Left lobe of liver (tissue), 2 donors: ENCODE measurements at places on chromosomes 6 and 20.

- no peak for DNase-seq
Observed at GRCh38 chr6:53440336-53440945, 91.7 kb upstream of the ELOVL5 start.

GRCh38 chr6:3918469-3918868 lies 69.3 kb downstream of the FAM50B start:
- DNase-seq = no peak

DNA sequence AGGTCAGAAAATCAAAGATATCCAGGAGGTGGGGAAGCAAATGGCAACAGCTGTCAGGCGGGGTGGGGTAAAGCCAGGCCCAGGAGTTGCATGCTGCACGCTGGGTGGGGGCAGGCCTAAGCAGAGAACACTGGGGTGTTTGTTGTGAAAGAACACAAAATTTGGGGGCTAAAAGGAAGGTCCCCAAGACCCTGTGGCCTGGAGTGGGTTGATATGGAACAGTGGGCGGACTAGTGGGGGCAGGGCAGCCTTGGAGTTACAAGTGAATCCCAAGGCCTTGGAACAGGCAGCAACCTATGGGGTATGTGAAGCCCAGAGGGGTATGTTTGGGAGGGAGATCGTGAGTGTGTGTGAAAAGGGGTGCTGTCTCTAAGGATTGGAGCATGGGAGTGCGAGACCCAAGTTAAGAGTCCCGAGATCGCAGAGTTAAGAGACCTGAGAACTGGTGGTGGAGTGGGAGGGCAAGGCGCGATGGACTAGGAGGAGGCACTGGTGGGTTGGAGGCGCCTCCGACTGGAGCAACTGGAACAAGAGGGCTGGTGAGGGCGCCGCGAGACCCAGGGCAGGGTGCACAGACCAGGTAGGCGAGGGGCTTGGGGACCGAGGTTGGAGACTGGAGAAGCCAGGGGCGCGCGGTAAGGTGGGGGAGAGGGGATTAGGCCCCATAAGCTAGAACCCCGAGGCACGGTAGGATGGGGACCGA lies 658 bp downstream of the CUL7 start:
- no peak for DNase-seq

DNA sequence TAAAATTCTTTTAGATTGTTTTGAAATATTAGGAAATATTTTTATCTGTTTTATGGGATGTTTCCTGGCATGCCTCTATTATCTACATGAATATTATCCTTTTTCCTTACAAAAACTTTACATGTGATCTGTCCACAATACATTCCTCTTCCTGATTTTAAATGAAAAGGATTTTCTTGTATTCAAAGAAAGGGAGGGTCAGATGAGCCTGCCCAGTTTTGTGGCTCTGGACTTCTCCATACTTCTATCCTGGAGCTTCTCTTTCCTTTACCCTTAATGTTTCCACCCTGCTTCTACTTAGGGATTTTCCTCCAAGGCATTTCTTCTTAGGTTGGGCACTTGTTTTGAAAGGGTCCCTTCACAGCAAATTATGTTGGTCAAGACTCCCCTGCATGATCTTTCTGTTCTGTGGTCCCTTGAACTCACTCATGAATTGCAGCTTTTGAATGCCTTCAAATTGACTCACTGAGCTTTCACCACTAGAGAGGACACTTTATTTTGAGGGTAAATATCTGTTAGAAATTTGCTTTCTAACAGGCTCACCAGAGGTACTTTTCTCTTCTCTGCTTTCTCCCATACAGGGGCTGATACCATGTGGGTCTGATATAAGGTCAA lies 104.9 kb downstream of the CENPW start:
- DNase-seq = no peak

DNA sequence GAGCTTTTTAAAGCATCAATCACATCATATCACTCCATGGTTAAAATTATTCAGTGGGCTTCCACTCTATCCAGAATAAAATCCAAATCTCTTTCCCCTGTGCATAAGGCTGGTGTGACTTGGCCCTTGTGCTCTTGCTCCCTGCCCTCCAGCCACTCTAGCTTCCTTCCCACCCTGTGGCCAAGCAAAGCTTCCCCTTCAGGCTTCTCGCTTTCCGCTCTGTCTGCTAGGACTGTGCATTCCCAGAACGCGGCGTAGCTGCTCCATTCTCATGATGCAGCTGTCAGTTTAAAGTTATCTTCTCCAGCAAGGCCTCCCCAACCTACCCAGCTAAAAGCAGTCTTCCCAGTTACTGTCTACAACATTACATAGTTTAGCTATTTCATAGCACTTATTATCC lies 19.4 kb upstream of the KCNK16 start:
- DNase-seq = no peak

DNA sequence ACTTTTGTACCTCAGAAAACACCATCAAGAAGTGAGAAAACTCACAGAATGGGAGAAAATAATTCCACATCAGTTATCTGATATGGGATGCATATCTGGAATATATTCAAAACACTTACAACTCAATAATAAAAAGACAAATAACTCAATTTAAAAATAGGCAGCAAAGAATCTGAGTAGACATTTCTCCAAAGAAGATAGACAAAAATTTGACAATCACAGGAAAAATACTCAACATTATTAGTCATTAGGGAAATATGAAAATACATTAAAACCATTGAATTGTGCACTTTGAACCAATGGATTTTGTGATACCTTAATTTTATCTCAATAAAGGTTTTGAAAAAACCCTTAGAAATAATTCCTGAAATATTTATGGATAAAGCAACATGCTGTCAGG lies 36.9 kb upstream of the STMND1 start:
- no peak for DNase-seq

GRCh38 chr6:53373638-53374037 lies 24.9 kb upstream of the ELOVL5 start:
- no peak for DNase-seq

DNA sequence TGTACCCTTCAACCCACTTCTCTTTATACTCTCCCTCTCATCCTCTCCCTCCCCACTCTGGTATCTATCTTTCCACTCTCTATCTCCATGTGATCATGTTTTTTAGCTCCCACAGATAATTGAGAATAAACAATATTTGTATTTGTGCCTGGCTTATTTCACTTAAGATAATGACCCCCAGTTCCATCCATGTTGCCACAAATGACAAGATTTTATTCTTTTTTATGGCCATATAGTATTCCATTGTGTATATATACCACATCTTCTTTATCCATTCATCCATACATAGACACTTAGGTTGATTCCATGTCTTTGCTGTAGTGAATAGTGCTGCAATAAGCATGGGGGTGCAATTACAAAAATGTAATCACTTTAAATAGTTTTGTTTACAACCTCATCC lies 62.3 kb downstream of the LY86 start:
- DNase-seq = no peak

- DNase-seq = no peak
Observed at GRCh38 chr20:38418509-38419204, 16.5 kb downstream of the SNHG17 start.

GRCh38 chr6:88683734-88684133 lies 279.7 kb downstream of the RNGTT start:
- DNase-seq = no peak

DNA sequence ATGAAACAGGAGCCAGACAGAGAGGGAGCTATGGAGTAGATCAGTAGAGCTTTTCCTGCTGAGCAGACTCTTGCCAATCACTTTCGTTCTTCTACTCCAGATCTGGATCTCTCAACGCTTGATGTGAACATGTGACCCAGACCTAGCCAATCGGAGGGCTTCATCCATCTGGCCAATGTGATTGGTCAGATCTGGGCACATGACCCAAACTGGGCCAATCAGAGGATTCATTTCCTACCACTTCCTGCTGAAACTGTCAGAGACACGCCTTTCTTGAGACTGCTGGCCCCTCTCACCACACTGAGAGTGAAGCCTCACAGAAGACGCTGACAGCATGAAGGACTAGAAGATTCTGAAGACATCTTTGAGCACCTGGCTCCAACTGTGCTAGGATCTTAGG lies 44.2 kb upstream of the ZMYND8 start:
- no peak for DNase-seq

DNA sequence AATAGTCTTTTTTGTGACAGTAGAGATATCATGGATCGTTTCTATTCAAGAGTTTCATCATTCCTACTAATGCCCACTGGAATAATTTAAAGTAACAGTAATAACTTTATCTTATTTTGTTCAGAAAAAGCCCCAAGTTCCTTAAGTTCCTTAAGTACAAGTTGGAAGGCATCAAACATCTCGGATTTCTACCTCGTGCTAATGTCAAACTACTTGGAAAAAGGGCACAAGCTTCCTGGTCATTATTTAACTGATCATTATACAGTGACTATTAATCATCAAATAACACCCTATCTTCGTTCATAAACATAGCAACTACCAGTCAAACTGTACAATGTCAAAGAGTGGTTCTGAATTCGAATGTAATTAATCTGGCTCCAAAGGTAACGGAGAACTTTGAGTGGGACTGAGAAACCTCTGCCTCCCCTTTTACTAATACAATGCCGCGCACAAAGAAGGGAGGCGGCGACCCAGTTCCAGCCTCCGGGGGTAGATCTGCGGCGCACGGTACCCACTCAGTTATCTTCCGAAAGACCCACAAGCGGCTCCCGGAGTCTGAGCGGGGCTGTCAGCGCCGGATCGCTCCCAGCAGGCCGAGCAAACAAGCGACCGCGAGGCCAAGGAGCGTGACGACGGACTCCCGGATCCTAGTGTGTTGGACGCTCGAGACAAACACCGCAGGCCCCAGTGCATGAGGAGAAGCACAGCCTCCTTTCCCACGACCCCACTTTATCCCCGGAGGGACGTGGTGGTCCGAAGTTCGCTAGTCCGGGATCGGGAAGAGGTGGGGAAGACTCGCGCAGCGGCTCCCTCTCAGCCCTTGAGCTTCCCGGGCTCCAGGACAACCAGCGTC lies 716 bp downstream of the SHPRH start:
- DNase-seq = no peak

DNA sequence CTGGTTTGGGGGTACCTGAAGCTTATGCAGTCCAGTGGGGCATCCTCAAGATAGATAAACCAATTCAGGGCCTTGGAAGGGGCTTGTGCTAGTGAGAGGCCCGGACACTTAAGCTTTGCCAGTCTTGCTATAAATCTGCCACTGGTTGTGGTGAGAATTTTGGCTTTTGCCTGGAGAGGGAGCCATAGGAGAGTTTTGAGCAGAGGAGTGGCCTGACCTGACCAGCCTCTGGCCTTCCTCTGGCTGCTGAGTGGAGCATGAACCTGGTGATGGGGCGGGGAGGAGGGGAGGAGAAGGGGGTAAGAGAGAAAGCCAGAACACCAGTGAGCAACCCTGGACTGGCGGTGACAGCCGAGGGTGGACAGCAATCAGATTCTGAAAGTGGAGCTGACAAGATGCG lies 7.1 kb downstream of the TMEM74B start:
- no peak for DNase-seq
